GM13977 (cell line): ENCODE measurements at places on chromosomes 12 and 14.

- DNase-seq, result no peak
These were observed 74.9 kb upstream of the ATP2B1 start for GRCh38 chr12:89783359-89784060.

- no peak for DNase-seq
These were observed 9.2 kb downstream of the FAR2 start for GRCh38 chr12:29158115-29158763.

GRCh38 chr12:72141381-72141780 lies 130.8 kb upstream of the TRHDE start:
- peak; percentile 45 for DNase-seq

- no peak for DNase-seq
These were observed 155.9 kb downstream of the CALM1 start for GRCh38 chr14:90552465-90553297.

DNA sequence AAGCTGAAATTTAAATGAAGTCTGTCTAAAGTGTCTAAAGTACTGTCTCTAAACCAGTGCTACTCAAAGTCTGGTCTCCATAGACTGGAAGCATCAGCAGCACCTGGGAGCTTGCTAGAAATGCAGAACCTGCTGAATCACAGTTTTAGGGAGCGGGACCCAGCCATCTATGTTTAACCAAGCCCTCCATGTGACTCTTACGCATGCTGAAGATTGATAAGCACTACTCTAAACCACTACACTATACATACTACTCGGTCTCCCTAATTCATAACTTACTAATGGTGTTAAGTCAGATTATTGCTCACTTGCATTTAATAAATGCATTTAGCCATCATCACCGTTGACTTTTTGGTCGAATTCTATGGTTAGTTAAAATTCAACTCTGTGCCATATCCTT lies 88.8 kb downstream of the SLC25A21 start:
- DNase-seq, result no peak
